ENCODE measurements at places on chromosomes 6 and 20.

- DNase-seq, result peak; percentile 66
These were observed 4.3 kb downstream of the REV3L start for GRCh38 chr6:111478749-111479148.

- DNase-seq, result peak; percentile 26
These were observed 917 bp upstream of the TEAD3 start for GRCh38 chr6:35497571-35498421.

DNA sequence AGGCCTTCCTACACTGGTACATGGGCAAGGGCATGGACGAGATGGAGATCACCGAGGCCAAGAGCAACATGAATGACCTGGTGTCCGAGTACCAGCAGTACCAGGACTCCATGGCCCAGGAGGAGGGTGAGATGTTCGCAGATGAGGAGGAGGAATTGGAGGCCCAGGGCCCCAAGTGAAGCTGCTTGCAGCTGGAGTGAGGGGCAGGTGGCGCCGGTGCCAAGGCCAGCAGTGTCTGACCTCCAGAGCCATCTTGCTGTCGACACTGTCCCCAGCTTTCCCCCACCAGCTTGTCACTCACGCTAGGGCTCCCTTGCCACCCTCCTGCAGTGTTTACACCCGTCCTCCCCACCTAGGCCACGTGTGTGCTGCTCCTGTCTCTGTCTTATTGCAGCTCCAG lies 12.2 kb downstream of the GABRR2 start:
- DNase-seq, result no peak

DNA sequence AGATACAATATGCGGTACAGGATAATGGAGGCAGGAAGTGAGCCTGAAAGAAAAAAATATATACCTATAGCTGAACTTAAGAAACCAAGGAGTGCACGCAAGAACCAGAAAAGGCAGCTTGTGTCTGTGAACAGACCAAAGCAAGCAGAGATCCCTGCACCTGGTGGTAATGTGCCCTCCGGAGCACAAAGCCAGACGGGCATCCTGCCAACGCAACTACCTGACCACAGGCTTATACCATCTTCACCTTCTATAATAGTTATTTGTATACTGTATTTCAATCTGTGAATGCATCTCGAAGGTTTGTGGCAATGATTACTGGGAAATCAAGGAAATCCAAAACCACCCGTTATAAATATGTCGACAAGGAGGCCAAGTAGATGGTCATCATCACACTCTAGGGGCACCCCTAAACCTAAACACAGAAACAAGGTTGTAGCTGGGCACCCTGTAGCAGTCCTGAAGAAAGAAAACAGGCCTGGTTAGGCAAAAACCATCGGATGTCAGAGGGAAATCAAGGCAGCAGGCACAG lies 801 bp downstream of the FBXL4 start:
- DNase-seq, result no peak

GRCh38 chr6:143141442-143141841 lies 80.8 kb downstream of the AIG1 start:
- DNase-seq, result no peak

GRCh38 chr20:41608606-41609005 lies 9.6 kb downstream of the CHD6 start:
- no peak for DNase-seq

GRCh38 chr20:9615118-9615517 lies 100.7 kb downstream of the LAMP5 start:
- no peak for DNase-seq

- DNase-seq, result no peak
These were observed 25.7 kb upstream of the PLN start for GRCh38 chr6:118522422-118522821.

GRCh38 chr6:87944541-87944954 lies 103.1 kb upstream of the SPACA1 start:
- no peak for DNase-seq

All from inflammatory macrophage (primary cell).